ENCODE measurements at places on chromosomes 6 and 20.
A peak's percentile ranks its signal among the peaks of the same experiment; 100 is the strongest.

- no peak for DNase-seq
These were observed 31.7 kb upstream of the OSTM1 start for GRCh38 chr6:108106261-108106660.

DNA sequence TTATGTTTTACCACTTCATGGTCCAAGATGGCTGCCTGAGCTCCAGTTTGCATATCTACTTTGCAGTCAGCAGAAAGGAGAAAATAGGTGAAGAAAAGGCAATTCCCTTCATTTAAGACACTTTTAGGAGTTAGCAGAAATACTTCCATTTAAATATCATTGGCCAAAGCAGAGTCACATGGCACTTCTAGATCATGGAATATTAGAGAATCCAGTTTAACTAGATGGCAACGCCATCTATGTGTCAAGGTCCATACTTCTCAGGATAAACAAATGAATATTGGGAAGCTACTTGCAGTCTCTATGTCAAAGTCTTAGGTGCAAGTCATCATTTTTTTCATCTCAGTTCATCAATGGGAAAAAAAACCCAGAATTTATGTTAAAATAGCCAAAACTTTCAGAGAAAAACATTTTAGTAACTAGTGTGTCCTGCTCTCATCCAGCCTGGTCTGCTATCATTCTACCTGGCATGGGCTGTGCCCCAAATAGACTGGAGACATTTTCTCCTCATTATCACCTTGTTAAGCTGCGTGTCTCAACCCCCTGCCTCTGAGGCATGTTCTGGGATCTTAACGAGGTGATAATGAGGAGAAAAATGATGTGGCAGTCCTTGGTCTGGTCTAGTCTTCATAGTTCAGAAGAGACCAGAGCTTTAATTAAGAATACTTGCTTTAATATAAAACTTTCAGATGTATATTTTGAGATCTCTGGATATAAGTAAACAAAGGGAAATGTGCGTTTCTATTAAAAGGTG is 227.3 kb downstream of the TBX18 start:
- no peak for DNase-seq

DNA sequence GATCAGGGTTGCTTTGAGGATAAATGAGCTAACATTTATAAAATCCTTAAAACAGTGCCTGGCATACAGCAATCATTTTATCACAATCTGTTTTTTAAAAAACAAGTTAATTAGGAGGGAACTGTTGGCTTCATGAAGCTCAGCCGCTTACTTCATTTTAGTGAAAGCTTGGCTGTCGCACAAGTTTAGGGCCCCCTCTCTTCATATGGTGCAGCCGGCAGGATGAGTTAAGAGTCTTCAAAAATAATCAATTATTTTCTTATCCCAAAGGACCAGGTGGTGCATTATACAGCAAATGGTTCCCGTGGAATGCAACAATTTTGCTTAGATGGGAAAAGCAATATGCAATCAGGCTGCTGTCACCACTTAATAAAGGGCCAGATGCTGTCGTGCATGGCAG is 57.4 kb upstream of the PROKR2 start:
- no peak for DNase-seq

GRCh38 chr6:39573541-39573940 is 151.7 kb downstream of the KIF6 start:
- no peak for DNase-seq

DNA sequence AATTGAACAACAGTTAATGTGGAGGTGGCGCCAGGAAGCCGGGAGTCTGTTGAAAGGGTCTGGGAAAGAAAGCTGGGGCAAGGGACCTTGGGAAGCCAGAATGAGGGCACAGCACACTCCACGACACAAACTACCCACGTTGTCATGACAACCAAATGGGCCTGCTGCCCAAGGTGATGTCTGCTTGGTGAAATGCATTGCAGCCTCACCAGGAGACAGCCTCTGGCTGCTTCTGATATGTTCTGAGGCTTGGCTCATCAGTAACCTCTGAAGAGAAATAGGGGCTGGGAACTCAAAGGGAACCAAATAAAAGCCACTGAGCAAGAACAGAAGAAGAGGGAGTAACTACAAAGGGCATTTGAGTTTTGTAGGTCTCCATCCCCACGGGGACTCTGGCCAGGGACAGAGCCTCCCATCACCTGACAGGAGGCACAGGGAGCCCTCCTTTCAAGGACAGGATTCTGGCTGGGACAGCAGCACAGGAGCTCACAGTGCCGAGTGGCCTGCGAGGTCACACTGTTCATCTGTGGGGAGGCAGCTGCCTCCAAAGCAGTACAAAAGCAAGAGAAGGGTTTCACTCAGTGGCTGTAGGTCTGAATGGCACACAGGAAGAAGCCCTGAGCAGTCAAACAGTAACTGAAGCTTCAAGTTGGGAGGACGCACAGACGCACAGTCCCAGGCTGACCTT is 44.6 kb upstream of the KCNK16 start:
- no peak for DNase-seq

DNA sequence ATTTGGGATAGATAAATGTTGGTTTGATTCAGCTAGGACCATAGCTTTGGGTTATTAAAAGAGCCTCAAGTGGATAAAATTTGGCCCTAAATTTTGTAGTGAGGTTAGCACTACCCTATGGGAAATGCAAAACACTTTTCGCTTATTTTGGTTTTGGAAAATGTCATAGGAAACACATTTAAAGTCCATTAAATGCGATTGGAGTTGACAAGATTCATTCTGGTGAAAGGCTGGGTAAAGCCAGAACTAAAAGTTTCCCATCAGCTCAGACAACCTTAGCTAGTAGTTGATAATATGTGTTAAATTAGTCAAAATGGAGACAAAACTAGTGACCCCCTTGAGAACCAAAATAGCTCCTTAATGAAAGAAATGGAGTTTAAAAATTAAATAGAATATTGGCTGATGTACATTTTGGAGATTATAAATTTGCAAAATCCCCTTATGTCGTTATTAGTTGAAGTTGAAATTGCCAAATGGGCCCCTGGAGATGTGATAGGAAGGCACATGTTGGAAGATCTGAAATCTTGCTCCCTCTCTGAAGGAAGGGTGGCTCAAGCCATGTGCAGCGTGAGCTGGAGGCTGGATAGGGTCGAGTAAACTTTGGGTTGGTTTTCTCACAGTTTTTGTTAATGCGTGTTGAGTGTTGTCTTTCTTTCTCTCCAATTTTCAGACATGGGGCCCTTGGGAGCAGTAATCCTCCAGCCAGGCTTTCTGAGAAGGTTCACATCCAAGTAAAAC is 72.8 kb downstream of the CD83 start:
- DNase-seq, result no peak

DNA sequence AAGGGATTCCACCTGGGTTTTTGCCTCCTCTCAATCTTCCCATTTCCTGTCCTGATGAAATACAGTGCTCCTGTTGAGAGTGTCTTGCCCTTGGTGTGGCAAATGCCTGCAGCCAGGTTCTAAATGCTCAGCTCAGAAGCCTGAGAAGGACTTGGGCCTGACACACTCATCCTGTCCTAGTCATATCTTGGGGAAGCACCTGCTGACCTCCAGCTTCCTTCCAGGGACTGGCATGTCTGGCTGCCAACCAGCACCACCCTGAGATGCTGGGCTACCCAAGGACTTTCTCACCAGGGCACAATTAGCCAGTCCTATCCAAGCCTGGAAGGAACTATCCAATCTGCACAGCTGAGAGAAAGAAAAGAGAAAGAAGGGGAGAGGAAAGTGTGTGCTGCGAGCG is 43.4 kb downstream of the LRFN2 start:
- no peak for DNase-seq

- peak; percentile 67 for DNase-seq
These were observed 5.7 kb downstream of the COMMD7 start for GRCh38 chr20:32737371-32738223.

DNA sequence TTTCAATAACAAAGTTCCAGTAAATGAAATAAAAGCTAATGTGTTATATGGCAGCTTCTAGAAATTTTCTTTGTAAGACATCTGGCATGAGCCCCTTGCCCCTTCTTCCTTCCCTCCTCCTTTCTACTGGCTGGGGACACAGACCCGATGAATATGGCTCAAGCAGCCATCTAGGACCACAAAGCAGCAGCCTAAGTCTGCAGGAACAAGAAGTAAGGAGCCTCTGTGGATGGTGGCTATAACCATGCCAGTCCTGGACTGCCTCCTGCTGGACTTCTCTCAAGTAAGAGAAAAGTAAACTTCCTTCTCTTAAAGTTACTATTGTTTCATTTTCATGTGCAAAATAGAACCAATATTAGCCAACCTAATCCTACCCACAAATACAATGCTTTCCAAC is 114.9 kb upstream of the DST start:
- DNase-seq, result no peak

DNA sequence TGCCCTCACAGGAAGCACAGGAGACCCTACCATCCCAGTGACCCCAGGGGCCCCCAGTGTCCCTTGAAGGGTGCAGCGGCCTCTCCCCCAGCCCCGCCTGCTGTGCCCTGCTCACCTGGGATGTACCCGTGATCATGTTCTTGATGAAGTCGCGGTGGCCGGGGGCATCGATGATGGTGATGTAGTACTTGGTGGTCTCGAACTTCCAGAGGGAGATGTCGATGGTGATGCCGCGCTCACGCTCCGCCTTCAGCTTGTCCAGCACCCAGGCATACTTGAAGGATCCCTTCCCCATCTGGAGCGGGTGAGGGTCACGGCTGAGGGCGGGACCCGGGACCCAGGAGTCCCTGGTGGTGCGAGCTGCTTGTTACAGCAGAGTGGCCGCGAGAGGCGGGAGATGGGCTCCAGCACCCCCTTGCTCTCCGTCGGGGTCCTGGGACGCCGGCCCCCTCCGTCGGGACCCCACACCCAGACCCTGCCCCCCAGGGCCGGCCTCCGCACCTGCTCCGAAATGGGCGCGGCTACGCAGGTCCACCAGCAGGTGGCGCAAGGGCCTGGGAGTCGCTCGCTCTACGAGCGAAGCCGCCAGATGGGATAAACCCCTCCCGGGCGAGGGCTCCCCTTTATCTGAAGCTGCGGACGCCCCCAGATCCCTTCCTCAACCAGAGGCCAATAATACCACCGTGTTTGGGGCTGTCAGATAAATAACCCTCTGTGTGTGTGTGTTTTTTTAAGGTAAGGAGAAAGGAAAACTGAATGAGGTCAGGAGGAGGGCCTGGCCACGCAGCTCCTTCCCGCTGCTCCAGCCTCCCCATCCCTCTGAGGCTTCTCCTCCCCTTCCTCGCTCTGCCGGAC is 2.9 kb downstream of the EEF1A2 start:
- peak; percentile 72 for DNase-seq

GRCh38 chr6:347232-347631 is 44.3 kb upstream of the IRF4 start:
- no peak for DNase-seq

- DNase-seq, result no peak
These were observed 706 bp downstream of the DDO start for GRCh38 chr6:110414669-110415068.

- no peak for DNase-seq
These were observed 61.2 kb upstream of the SIRPG start for GRCh38 chr20:1718604-1719384.

- no peak for DNase-seq
These were observed 158.0 kb downstream of the PHF3 start for GRCh38 chr6:63793465-63794137.

DNA sequence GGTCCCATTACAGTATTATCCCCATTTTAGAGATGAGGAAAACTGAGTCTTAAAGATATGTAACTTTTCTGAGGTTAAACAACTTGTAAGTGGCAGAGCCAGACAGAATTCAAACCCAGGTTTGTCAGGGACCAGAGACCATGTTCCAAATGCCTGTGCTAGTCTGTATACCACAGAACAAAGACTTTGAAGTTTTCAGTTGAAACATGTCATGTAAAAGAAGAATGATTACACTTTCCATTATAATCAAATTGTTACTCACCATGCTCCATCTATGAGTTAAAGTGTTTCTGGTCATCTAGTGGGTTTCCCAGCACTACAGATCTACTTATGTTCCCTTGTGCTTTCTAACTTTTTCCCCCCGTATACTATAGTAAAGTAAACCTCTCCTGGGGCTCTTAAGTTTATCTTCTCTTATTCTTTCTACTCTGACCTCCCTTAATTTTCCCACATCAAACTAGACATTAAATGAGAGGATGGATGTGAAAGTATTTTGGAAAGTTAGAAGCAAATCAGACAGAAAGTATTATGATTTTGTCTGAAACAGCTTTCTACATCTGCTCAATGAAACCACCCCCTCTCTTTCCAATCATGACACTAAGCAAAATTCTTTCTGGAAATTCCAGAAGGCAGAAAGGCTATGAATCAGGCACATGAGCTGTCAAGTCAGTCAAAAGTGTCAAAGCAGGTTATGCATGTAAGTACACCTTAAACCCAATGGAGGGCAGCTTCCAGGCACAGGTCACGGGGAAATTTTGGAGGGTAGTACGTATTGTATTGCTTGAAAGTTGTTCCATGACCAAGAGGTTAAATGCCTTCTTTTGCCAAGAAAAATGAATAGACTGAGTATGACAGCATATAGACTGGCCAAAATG is 132.7 kb upstream of the MAP3K7 start:
- DNase-seq, result no peak

GRCh38 chr20:36883977-36884535 is 8.1 kb downstream of the TLDC2 start:
- DNase-seq, result no peak

- peak; percentile 50 for DNase-seq
These were observed 72.5 kb downstream of the B3GAT2 start for GRCh38 chr6:70884074-70884983.

- DNase-seq, result no peak
These were observed 116.9 kb upstream of the SCGN start for GRCh38 chr6:25534942-25535631.

DNA sequence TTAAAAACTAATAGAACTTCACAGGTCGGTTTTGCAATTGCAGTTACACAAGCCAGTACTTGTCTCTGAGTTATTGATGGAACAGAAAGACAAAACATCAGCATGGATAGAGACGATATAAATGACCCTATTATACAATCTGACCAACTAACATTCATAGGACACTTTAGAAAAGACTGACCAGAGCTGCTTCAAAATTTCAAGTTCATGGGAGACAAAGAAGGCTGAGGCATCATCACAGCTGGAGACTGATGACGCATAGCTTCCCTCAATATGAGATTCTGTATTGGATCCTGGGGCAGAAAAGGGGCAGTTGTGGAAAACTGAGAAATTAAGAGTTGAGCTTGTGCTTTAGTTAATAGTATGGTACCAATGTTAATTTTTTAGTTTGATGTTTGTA is 174.0 kb downstream of the THBS2 start:
- DNase-seq, result no peak

DNA sequence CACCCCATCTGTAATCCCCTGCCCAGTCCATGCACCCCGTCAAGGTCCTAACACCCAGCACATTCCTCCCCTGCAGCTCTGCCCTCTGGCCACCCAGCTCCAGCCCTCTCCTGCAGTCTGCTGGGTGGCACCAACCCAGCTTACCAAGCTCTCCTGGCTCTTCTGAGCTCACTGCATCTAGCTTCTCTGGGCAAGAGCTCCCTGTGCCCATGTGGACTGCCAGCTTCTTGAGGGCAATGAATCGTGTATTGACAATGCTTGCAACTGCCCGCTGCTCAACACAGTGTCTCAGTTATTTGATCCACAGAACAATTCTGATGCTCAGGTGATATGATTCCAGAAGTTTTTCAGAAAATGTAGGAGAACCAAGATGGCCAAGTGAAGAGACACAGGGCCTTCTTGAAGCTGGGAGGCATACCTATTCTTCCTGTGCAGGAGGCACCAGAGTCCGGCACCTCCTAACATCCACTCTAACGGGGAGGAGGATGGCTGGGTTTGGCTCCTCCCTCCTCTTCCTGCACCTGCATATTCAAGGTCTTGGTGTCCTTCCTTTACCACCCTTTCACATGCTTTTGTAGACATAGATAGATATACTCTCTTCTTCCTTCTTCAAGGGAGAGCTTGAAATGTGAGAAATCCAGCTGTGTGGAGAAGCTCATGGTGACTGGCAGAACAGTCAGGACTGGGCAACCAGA is 85.6 kb downstream of the TRERF1 start:
- DNase-seq, result no peak

All from CD4-positive, alpha-beta memory T cell (primary cell).